Cerebellar nuclear complex (tissue), 1 donor: ENCODE measurements at places on chromosomes 11 and 22.
A peak's percentile ranks its signal among the peaks of the same experiment; 100 is the strongest.

DNA sequence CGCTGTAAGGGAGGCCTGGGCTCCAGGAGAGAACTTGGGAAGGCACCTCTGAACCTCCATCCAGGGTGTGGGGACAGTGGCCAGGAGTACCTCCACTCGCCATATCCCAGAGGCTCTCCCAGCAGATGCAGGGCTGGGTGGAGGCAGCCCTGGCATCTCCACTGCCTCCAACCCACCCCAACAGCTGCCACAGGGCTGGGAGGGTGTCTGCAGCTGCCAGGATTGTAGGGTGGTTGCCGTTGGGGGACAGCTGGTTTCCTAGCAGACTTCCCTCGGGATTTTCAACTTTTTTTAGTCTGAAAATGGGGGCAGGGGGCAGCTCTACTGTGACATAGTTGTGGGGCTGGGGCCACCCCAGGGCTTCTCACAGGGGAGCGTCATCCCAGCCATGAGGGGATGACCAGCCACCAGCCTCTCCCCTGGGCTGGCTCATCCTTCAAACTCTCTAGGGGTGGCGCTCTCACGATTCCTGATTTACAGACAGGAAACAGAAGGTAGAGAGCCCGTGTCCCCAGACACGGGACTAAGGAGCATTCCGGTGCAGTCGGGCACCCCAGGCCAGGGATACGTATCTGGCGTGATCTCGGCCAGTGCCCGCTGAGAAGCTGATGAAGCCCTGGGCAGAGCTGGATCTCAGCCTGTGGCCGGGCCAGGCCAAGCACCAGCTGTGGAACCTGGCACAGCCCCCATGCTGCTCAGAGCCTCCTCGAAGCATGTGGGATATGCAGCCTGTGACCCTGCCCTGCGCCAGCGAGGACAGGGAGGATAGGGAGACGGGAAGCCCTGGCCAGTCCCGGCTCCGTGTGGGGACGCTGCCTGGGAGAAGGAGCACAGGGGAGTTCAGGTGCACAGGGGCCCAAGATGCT lies 9.9 kb downstream of the PRR5 start:
- DNase-seq: no peak

GRCh38 chr11:106821291-106821690 lies 197.0 kb downstream of the GUCY1A2 start:
- DNase-seq: no peak

DNA sequence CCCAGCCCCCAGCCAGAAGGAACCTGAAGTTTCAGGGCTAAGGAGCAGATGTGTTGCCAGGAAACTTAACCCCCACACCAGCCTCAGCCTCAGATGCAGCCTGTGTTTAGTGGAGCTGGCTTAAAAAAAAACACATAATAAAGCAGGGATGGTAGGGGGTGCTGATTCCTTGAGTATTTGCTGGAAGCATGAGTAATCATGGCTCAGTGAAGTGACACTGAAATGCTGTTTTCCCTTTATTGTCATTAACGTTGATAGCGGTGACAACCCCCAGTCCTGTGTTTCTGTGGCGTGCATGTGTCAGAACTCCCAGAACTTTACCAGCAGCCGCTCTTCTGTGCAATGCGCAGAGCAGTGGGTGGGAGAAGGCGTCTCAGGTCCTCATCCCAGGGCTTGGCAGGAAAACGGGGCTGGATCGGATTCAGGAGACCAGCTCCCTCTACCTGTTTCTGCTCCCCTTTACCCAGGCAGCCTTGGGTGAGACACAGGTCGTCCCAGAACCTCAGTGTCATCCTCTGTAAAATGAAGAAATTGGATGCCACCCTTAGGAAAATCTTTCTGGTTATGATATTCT lies 1282.1 kb downstream of the TBC1D22A start:
- no peak for DNase-seq

GRCh38 chr22:49676783-49677494 lies 150.7 kb downstream of the BRD1 start:
- DNase-seq: no peak

- DNase-seq: peak; percentile 14
Observed at GRCh38 chr11:27470826-27471588, 1.6 kb downstream of the LGR4 start.

DNA sequence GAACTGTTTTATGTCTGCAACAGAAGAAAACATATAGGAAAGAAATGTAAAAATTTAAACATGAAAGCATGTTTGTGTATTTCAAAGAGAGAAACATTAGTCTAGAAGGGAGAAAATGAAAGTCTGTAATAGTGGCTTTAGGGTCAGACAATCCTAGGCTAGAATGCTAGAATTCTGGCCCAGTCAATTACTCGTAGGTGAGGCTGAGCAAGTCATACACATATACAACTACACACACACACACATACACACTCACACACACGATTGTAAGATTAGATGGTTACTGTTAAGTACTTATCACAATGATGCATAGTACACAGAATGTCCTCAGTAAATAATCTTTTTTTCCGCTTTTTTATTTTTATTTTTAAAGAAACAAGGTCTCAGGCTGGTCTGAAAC lies 37.7 kb upstream of the PCF11 start:
- no peak for DNase-seq

DNA sequence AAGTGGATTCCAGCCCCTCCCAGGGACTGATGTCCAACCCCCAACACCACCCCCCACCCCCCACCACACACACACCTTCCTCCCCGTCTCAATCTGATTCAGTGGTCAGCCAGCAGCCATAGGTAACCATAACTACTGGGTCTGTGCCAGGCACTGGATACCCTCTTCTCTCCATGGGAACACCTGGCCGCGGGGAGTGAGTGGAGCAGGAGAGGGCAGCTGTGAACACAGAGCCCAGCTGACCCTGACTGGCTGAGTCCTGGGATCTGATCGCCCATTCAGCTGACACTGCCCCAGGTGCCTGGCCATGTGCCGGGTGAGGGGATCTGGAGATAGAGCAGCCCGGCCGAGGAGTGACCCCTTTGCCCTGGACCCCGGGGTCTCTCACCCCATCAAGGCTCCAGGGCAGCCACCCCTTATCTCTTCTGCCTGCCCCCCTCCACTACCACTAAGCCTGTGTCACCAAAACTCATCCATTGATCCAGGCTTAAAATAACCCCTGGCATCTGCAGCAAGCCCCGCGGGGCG lies 2.6 kb upstream of the SHISA8 start:
- DNase-seq: no peak

DNA sequence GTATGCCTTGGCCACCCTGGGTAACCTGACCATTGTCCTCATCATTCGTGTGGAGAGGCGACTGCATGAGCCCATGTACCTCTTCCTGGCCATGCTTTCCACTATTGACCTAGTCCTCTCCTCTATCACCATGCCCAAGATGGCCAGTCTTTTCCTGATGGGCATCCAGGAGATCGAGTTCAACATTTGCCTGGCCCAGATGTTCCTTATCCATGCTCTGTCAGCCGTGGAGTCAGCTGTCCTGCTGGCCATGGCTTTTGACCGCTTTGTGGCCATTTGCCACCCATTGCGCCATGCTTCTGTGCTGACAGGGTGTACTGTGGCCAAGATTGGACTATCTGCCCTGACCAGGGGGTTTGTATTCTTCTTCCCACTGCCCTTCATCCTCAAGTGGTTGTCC lies 2.7 kb downstream of the OR51D1 start:
- DNase-seq: no peak

DNA sequence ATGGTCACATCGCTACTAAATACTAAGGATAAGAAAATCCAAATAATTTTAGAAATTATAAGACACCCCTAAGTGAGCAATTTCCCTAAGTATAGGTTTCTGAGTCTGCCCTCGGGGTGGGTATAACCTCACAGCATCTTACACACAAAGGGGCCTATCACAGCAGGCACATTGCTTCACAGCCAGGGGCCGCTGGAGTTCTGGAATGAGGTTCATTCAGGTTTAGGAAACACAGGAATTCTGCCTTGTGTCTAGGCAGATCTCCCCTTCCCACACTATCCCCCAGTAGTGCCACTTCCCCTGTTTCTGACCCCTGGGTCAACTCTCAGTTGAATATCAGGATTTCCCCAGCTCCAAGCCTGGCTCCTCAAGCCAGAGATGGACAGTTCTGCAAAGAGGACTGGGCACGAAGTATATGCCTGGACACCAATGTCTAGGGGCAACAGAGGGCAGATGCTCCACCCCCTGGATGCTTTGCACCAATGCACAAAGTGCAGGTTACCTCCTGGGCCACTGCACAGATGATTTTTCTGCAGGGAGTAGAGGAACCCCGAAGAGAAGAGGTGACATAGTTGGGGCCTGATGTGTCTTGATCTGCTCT lies 11.4 kb downstream of the TUBA8 start:
- no peak for DNase-seq

- DNase-seq: no peak
Observed at GRCh38 chr11:74490941-74491340, 2.6 kb downstream of the LIPT2 start.

DNA sequence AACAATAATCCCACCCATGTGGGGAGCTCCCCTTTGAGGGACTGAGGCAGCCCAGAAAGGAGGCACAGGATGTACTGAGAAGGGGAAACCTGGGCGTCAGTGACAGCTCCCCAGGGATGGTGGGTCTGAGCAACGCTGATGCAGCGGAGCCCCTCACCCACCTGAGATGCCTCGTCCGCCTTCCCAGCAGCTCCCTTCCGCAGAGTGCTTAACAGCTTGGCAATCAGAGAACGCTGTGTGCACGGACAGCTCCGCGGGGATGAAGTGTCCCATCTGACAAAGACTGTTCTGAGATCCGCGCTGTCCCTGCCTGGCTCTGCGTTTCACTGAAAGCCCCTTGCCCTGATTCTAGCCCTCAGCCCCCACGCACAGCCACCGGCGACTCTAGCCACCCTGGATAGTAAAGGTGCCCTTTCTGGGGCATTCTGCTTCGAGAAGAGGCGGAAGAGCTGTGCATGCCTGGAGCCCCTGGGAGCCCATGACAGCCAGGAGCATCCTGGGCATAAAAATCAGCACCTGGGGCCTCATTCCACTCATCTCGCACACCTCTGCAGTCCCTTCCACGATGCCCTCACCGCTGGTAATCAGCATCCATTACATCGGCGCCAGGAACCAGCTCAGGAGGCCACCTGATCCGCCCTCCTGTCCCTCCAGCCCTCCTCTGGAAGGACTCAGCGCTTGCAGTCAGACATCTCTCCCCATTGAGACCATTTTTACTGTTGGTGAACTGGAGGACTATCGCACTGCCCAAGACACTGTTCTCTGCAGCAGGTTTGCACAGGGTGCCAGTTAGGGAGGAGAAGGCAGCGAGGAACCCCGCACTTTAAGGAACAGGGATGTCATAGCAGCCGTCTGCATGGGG lies 10.7 kb downstream of the KCNJ5 start:
- DNase-seq: no peak

- no peak for DNase-seq
Observed at GRCh38 chr22:48689206-48689605, 1138.5 kb downstream of the BRD1 start.

DNA sequence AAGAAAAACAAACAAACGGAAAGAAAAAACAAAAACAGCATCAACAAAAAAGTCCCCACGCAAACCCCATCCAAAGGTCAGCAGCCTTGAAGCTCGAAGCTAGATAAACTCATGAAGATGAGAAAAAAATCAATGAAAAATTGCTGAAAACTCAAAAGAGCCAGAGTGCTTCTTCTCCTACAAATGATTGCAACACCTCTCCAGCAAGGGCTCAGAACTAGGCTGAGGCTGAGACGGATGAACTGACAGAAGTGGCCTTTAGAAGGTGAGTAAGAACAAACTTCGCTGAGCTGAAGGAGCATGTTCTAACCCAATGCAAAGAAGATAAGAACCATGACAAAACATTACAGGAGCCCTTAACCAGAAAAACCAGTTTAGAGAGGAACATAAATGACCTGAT lies 18.4 kb upstream of the FTH1 start:
- no peak for DNase-seq

DNA sequence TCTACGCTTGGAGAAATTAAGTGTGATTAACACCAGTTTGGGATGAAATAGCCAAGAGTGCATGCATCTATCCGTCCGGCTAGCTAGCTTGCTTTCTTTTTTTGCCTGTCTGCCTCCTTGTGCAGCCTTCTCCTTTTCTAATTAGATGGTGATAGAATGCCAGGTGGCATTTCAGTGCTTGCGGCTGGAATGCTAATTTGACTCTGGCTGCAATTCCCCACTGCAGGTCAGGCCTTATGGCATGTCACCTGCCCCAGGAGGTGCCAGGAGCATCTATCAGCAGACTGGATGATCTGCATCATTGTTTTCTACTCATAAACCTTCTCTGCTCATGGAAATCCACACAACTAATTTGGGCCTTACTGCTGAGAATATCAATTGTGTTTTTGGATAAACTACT lies 51.1 kb upstream of the CABP7 start:
- peak; percentile 87 for DNase-seq
